ENCODE measurements at places on chromosomes 6 and 20.

DNA sequence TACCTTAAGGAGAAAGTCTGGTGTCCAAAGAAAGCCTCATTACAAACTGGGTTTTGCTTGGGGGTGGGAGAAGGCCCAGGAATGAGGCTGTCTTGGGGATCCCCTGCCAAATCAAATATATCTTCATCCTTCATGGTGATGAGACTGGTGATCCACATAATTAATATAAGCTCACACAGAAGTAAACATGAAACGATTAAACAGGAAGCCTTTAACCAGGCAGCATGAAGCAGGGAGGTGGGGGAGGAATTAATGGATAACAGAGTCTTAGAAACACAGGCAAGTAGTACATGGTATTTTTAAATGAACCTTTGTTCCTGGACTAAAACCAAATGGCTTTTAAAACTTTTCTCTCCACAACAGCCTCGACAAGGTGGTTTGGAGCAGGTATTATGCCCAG lies 437.5 kb downstream of the TFAP2A start:
- no peak for DNase-seq

GRCh38 chr6:13877051-13877450 lies 47.7 kb upstream of the RNF182 start:
- no peak for DNase-seq

- DNase-seq, result no peak
Observed at GRCh38 chr20:61941721-61942405, 123.8 kb downstream of the TAF4 start.

DNA sequence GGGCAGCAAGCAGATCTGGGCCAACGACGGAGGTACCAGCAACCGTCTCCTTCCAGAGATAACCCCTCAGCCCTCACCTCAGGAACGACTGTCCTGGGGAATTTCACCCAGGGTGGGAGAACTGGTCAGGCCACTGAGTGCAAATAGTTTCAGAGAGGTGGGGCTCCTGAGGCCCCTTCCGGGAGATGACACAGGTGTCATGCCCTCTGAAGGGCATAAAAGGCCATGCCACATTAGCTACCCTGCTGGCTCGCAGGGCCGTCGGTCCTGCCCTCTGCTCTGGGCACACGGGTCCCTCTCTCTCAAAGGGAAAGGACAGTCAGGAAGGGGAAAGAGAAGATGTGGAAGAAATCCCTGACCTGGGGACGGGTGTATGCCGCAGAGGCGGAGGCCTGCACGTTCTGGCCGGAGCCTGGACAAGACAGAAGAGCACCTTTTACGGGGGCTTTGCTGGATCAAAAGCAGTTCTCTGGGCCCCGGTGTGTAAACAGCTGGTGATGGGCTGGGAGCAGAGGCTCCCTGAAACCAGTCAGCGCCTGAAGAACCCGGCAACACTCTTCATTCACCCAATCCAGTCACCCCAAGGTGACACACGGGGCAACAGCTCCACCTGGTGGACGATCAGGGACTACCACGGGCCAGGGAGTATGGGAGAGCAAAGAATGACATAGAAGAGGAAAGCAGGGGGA lies 6.4 kb upstream of the TAF8 start:
- DNase-seq, result peak; percentile 65

DNA sequence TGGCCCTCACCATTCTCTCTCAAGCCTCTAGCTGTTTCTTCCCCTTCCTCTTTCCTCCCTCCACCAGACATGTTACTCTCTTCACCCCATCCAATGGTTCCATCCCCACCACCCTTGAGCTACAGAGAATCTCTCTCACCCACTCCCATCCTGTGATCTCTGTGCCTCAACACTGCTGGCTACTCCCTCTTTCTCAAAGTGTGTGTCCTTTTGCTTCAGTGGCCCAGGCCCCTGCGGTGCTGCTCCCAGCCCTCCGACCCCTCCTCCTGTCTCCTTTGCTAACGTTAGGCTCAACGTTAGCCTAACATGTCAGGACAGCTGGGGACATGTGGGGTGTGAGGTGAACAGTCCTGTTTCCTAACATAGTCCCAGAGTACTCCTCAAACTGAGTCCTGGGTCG lies 5.9 kb downstream of the NELFE start:
- no peak for DNase-seq

- no peak for DNase-seq
Observed at GRCh38 chr6:134683783-134684422, 266.0 kb downstream of the ALDH8A1 start.

DNA sequence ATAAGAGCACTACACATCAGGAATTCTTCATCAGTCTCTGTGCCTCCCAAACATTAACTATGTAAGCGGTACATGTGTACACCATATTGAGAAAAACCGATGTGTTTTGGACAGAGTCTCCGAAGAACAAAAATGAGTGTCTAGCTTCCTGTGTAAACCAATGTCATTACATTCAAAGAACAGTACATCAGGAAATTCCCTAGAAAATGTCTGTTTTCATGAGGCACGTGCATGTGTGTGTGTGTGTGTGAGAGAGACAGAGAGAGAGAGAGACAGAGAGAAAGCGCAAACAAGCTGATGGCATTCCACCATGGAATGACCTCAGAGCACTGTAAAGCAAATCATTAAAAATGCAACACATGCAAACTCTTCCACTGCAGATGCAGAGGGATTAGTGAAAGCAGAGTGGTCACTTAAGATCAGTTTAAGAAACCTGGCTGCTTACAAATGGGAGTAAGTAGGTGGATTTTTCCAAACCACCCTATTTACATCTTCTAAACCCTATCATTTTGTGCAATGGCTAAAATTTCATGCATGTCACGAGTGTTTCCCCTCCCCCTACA lies 133.9 kb downstream of the HIVEP2 start:
- DNase-seq, result no peak

DNA sequence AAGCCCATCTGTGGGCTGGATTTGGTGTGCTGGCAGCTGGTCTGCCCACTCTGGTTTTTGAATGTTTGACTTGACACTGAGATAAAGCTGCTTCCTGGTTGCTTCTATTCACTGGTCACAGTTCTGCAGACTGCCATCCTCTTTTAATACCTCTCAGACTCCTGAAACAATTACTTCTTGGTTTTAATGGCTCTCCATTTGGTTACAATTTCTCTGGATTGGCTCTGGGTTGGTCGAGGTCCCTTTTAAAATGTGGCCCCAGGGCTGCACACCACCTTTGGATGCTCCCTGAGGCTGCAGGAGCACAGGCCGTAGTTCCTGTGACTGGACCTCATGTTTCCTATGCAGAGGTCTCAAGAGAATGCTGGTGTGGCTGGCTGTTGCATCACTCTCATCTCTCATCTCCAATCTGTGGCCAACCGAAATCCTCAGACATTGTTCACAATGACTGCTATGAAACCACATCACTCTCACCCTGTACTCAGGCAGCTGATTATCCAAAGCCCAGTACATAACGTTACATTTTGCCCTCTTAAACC lies 98.5 kb downstream of the INSM1 start:
- no peak for DNase-seq

DNA sequence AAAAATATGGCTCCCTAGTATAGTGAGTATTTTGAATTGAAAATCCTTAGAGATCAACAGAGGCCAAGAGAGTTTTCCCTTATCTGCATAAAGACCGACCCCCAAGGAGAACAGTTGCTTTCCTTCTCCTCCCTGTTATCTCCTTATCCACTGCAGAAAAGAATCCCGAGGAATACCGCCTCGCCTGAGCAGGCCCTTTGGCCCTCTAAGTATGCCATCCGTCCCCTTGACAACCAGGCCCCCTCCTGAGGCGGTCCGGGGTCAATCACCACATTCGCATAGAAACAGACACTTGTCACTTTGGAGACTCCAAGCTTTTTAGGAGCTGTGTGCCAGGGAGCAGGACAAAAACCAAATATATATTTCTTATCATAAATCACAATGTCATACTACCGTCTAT lies 15.9 kb upstream of the GGTLC1 start:
- no peak for DNase-seq

DNA sequence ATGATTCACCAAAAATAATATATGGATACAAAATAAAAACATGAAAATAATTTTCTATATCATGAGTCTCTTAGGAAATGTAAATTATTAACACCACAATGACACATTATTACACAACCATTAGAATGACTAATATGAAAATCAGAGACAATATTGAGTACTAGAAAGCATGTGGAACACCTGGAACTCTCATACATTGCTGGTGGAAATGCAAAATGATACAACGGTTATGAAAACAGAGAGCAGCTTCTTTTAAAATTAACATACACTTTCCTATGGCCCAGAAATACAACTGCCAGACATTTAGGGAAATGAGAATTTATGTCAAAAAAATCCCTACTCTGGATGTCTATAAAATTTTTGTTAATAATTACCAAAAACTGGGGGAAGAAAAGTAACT lies 853.3 kb upstream of the MAN1A1 start:
- DNase-seq, result no peak

GRCh38 chr6:68059261-68059660 lies 575.8 kb upstream of the ADGRB3 start:
- no peak for DNase-seq

DNA sequence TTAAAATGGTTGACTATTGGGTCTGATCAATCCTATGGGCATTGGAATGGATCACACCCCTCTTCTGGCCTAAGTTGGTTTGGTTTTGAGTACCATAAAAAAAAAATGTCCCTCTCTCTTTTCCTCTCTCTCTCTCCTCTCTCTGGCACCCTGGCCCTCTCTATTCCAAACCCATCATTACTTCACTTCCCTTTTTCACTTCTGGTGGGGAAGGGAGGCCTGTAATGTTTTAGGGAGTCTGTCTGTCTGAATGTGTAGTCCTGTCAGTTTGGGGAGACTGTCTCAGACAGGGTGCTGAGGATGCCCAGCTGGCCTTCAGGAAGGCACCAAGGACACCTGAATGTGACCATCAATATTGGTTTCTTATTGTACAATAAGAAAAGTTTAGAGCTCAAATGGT lies 165.8 kb downstream of the CD24 start:
- DNase-seq, result no peak

DNA sequence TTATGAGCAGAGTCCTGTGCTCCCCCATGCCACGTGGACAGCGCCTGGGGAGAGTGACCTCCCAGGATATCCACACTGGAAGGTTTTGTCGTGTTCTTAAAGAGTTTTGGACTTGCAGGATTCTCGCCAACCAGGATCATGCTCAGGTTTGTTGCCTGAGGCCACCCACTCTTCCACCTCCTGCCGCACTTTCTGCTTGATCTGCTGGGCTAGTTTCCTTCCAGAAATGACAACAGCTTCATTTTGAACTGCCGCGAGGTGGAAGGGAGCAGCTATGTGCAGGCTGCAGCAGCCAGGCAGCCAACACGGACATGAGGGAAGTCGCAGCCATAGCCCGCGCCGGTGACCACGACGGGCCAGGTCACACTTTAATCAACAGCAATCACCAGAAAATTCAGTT lies 27.7 kb upstream of the SEC63 start:
- DNase-seq, result no peak

DNA sequence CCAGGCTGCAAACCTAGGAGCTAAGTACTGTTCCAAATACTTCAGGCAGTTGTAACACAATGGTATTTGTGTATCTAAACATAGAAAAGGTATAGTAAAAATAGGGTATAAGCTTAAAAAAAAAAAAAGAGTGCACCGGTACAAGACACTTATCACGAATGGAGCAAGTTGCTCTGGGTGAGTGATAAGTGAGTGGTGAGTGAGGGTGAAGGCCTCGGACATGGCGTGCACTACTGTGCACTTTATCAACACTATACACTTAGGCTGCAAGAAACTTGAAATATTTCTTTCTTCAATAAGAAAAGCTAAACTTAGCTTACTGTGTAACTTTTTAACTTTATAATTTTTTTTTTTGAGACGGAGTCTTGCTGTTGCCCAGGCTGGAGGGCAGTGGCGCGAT lies 159.5 kb upstream of the PDE10A start:
- no peak for DNase-seq

GRCh38 chr6:131450861-131451260 lies 122.2 kb upstream of the ARG1 start:
- no peak for DNase-seq

GRCh38 chr6:163825033-163825432 lies 410.5 kb downstream of the QKI start:
- peak; percentile 55 for DNase-seq

GRCh38 chr6:3701631-3702030 lies 49.9 kb downstream of the PXDC1 start:
- DNase-seq, result no peak

GRCh38 chr6:10404799-10405512 lies 9.9 kb downstream of the TFAP2A start:
- DNase-seq, result peak; percentile 59

GRCh38 chr6:7156643-7157278 lies 49.0 kb downstream of the RREB1 start:
- peak; percentile 91 for DNase-seq

GRCh38 chr6:14664112-14664601 lies 546.6 kb downstream of the CD83 start:
- no peak for DNase-seq

DNA sequence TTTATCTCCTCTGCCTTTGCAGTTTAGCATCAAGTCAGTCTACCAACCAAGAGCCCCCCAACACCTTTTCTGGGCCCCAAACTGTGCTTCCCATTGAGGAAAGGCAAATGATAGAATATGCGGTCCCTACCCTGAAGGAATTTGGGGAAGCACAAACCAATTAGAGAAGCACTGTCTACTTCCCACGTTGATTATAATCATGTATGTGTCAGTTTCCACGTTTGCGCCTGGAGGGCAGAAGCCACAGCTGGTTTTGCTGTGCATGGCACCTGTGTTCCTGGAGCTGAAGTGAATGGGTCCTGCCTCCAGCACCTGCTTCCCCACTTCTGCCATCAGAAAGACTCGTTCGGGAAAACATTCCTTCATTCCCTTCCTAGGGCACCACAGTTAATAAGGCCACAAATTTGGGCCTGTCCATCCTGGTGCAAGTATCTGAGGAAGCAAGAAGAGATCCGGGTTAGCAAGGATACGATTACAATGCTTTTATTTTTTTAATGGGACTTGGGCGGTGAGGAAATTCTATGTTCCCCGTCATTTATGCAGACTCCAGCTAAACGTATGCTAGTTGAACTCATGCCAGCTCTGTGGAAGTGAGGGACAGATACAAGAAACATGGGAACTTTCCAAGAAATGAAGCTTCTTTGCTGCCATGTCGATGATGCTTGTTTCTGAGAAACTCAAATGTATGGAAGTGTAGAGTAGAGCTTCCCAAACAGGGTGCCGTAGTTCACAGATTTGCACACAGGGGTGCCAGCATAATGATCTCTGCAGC lies 333.5 kb downstream of the NRN1 start:
- no peak for DNase-seq

GRCh38 chr6:14177413-14178082 lies 60.0 kb downstream of the CD83 start:
- DNase-seq, result peak; percentile 18

DNA sequence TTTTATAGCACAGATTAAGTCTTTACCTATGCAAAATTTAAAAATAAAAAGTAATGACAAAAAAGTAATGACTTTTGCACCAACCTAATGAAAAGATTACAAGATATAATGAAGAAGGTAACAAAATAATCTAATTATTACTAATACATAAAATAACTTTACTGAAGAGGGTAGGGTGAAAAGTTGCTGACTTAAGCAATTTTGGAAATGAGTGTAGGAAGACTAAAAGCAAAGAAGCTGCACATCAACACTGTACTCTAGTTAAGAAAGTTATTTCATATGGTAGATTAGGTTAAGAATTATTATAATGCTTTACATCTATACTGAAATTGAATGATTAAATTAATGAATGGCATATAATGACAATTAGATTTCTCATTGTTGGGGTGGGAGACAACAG lies 76.8 kb downstream of the MANEA start:
- DNase-seq, result no peak

All from MG63 (cell line).